Stimulated activated CD8-positive, alpha-beta memory T cell treated with anti-CD3 and anti-CD28 coated beads, Interleukin-4, amount 100 ng/mL, for 4 hours (primary cell): ENCODE measurements at places on chromosomes 3 and 15.

DNA sequence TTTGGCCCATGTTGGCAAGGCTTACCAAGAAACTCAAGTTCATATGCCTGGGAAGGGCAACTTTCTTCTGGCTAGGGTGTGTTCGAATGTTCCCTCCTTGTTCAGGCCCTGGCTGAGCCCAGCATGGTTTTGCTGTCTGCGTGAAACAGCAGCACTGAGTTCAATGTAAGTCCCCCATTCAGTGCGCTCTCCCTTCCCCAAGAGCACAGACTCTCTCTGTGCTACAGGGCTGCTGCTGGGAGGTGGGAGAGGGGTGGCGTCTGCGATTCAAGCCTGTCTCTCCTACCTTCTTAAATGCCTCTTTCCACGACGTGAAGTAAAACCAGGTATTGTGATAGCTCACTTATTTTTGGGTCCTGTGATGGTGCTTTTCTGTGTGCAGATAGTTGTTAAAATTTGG, 289.3 kb upstream of the GOLIM4 start:
- DNase-seq: no peak

- no peak for DNase-seq
Observed at GRCh38 chr3:31766669-31767068, 214.4 kb downstream of the OSBPL10 start.

DNA sequence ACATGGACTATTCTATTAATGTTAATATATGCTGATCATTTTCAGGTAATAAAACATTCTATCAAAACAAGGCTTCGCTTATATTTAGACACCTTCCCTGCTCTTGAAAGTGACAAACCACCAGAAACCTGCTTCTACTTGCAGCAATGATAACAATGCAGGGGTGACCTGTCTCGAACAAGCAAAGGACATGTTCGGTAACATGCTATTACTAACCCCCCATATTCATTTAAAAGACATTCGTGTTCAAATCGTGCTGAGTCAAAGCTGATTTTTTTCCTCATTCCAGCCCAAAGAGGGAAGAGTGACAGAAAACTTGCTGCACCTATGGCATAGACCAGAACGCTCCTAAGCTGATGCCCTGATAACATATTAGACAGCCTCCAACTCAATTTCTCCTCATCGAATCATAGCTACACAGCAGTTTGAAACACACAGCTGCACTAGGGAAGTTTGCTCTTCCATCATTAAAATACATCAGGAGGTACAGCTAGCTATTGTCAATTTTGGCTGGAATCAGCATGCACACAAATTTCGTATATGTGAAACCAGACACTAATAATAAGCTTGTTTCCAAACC, 341.5 kb downstream of the FOXP1 start:
- DNase-seq: no peak

GRCh38 chr15:66704019-66704802, 2.2 kb downstream of the SMAD6 start:
- no peak for DNase-seq

DNA sequence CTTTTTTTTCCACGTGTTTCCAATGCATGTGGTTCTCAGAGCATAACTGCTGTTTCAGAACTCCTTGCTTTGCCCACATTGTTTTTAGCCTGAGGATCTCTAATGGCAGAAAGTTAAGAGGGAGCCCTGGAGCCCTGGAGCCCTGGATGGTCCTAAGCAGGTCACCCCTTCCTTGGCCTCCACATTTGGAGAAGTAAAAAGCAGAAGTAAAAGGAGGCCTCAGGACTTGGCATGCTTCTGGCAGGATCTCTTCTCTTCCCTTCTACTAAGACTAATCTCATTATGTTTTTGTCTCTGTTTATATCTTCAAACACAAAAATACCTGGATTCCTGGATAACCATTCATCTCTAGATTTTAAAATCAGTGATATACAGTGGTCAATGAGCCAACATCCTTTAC, 50.1 kb downstream of the P2RY1 start:
- no peak for DNase-seq

- no peak for DNase-seq
Observed at GRCh38 chr3:4547799-4548198, 54.7 kb downstream of the ITPR1 start.

- no peak for DNase-seq
Observed at GRCh38 chr3:46070595-46071093, 43.4 kb upstream of the XCR1 start.

DNA sequence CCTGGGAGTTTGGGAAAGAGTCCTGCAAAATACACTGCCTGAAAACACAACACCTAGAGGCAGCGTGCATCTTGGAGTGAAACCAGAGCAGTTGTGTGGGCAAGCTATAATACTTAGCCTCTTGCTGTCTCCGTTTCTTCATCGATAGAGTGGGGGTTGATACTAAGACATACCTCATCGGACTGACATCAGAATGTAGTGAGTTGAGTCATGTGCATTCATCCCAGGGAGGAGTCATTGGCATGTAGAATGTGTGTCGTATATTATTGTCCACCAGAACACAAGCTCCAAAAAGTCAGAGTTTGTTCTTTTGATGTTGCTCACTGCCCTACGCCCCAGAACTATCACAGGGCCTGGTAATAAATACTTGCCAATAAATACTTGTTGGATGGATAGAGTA, 4.3 kb downstream of the SNTN start:
- no peak for DNase-seq

DNA sequence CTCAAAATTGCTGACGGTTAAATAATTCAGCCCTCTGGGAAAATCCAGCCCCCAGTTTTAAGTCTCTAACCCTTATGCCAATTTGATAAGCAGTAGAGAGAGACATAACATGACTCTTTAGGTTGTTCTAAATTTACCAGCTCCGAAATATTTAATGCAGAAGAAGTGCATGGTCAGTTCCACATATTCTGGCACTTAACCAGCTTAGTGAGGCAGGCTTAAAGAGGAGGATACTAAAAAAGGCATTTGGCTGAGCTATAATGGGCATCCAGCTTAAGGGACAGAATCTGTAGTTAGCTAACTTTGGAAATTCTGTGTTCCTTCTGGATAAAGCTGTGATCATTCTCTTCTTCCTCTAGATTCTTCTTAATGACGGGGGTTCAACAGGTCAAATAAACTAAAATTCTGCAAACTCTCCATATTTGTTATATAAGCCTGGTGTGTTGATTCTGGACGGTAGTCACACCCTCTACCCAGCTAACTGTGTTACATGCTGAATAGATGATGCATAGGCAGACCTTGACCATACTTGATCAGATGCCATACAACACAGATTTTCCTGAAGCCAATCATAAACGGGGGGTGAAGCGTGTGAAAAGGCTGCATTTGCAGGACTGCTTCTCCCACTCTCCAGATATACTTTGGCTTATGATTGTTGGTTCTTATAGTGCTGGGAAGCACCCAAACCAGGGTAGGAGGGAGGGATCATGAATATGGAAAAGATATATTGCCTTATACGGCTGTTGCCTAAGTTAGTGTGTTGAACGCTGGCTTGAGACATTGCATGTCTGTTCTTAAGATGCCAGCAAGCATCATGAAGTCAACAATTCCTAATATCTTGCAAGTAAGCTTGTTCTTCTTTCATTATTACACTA, 118.4 kb downstream of the FGF12 start:
- no peak for DNase-seq

- DNase-seq: no peak
Observed at GRCh38 chr3:125017406-125017805, 38.4 kb downstream of the HEG1 start.

DNA sequence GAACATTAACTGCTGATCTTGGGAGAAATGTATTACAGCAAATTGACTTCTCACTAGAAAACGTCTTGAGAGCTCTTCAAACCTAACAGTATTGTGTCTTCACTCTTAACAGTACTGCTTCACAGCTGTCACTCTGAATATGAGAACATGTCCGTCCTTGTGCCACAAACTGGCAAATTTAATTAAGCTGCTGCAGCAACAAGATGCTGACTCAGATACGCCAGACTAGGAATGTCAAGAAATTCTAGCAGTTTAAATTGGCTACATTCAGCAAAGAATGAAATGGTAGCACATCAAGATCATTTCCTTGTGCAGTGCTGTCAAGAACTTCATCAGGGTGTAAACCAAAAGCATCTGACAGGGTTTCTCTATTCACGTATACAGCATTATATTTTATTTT, 7.6 kb downstream of the ICE2 start:
- no peak for DNase-seq

DNA sequence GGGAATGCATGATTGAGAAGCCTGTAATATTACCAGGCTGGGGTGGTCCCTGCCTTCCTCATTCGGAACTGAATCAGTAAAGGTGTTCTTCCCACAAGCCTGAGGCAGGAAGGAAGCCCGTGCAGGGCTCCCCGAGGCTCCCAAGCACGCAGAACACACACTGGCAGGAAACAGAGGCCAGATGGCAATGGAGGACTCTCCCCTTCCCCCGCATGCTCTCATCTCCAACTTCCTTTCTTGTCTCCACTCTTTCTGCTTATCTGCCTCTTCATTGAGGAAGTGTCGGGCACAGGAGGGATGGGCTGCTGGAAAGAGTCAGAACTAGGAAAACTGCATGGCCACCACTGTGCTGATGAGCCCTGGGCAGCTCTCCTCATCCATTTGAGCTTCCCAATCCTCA, 123.5 kb downstream of the NUP210 start:
- DNase-seq: no peak

- no peak for DNase-seq
Observed at GRCh38 chr15:79418693-79419279, 13.3 kb upstream of the MINAR1 start.

DNA sequence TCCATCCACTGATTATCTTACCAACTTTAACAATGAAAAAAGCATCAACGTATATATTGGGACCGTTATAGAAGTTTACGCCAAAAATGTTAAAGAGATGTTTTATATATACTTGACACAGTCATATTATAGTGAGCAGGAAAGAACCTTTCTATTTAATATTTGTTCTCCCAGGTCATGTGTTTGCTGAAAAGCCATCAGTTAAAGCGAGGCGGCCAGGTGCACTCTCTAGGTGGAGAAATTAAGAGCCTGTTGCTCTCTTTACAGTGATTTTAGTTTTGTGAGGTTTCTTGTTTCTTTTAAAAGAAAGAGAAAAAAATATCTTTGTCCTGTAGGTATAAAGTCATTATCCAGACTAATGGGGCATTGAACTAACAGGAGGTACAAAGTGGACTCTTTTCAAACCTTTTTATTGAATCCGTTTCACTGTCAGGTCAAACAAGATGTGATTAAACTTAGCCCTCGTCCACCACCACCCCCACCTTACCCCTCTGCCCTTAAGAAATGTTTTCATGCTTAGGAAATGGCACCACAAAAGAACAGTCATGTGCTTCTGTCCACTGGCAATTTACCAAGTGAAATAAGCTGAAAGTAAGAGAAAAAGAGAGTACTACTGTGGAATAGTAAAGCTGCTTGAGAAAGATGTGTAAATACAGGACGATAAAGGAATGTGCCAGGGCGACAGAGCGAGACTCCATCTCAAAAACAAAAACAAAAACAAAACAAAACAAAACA, 279.9 kb downstream of the PTPRG start:
- DNase-seq: no peak

DNA sequence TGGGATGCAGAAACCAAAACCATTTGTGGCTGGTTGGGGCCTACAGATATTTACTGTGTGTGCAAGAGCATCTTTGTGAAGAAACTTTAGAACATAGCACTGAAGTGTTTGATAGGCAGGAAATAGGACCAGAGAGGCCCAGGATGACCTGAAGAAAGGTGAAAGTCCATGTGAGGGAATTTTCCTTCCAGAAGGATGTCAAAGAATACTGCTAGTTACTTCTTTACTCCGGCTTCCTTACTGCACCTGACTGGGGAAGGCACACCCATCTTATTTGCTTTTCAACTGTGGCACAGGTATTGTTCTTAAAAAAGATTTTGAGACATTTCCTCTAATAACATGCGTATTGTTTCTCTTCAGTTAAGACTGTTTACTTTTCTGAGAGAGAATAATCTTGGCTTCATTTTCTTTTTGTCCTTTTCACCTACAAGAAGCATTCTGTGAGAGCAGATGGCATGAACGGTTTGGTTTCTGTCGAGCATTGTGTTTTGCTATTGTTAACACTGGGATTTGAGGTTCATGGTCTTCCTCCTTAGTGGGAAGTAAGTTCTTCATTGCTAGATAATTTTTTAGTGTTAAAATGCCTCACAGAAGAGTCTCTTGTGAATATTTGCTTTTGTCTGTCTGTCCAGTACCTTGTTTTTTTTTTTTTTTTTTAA, 71.5 kb downstream of the SLCO3A1 start:
- no peak for DNase-seq

DNA sequence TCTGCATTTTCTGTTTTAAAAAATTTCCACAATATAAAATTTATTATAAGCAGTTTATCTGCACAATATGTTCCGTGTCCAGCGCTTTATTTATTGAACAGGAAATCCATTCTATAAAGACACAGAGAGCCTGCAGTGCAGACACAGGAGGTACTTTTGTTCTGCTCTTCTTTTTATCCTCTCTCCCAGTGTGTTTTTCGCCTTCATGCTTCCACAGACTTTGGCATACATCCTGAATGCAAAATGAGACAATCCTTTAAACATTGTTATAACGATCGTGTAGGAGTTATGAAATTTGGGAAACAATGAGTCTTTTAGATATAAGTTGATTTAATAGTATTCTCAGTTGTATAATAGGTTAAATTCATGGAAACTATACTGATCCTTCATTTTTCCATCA, 749.2 kb downstream of the NAALADL2 start:
- DNase-seq: no peak

- no peak for DNase-seq
Observed at GRCh38 chr3:32181365-32181764, 57.1 kb upstream of the CMTM8 start.

DNA sequence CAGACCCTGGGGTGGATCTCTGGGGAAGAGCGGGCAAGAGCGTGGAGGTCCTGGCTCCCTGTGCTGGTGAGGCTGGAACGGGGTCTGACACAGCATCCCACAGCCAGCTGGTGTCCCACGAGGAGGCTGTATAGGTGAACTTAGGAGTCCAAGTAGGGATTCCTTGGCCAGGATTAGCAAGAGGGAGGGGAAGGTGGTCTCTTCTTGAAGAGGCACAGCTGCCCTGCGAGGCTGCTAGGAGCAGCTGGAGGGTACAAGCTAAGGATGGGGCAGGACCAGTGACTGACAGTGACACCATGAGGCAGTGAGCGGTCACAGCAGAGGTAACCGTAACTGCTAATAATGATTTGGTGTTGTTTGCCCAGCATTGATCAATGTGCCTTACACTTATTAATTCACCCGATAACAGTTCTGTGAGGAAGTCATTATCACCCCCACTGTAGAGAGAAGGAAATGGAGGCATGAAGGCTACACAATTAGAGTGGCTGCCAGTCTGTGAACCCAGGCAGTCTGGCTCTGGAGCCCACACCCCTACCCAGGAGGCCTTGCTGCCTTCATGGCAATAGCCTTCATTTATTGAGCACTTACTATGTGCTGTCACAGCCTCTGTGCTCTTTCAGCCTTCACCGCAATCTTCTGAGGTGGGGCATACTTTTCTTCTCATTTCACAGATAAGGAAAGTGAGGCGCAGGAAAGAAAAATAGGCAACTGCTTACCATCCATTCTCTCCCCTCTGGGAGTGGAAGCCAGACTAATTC, 59.4 kb downstream of the TMEM44 start:
- no peak for DNase-seq
